ENCODE measurements at places on chromosomes 13 and 19. TPM values are rescaled to one million over a fixed set of nuclear protein-coding genes. Genes with fewer than 3 reads are reported as not detected.
A peak's percentile ranks its signal among the peaks of the same experiment; 100 is the strongest.

The ADGRE3 gene
- not detected for total RNA-seq

The CERS4 gene
- 21.9 TPM for total RNA-seq

The C2CD4C gene
- total RNA-seq, result not detected

The SELENOV gene
- not detected for total RNA-seq

DNA sequence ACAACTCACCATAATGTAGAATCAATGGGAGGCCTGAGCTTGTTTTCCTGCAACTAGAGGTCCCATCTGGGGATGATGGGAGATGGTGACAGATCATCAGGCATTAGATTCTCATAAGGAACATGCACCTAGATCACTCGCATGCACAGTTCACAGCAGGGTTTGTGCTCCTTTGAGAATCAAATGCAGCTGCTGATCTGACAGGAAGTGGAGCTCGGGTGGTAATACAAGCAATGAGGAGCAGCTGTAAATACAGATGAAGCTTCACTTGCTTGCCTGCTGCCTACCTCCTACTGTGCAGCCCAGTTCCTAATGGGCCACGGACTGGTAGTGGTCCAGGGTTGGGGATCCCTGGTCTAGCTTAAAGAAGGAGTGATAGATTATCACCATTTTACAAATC lies 33.0 kb downstream of the KPNA3 start:
- no peak for DNase-seq

DNA sequence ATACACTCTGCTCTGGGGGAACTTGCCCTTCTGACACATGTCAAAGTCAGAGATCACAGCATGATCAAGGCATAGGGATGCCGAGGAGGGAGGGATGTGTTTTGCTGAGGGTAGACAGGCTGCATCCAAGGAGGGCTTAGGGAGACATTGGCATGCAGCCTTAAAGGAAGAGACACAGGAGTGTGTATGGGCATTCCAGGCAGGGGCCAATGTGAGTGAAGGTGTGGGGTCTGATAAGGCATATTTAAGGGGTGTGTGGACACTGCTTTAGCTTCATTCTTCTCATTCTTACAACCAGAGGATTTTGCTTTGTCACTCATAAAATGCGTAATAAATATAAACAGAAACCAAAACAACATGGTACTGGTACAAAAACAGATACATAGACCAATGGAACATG lies 193.4 kb downstream of the RGCC start:
- DNase-seq, result no peak

DNA sequence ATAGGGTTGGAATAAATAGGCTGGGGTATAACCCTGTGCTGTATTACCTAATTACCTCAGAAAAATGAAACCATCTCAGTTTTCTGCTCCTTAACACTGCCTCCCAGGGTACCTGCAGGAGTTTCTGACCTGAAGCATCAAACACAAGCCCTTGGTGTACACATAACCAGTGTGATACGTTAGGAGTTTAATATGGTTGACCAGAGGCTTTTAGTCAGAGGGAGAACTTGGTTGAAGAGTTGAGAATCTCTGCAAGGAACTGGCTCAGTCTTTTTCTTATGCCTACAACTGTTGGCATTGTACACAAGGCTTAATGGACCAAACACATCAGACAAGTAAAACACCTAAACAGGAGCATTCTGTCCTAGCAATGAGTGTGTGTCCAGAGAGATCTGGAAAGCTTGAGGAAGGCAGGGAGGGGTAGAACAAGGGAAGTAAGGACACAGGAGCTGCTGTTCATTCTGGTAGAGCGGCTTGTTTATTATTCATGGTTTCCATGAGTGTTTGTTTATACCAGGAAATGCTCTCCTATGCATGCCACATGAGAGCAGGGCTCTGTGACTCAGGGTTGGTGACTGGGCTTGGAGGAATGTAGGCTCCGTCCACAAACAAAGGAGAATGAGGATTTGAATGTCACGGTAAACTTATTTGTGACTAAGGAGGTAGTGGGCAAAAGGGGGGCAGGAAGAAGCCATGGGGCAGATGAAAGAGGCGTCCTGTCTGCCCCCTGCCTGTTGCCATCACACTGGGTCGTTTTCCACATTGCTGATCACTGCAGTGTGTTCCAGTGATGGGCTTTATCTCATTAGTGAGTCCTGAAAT lies 11.9 kb upstream of the SPATA13 start:
- no peak for DNase-seq

GRCh38 chr19:927351-927779 lies 1.5 kb downstream of the ARID3A start:
- DNase-seq, result no peak

- no peak for DNase-seq
Observed at GRCh38 chr13:31965361-31966066, 66.1 kb upstream of the FRY start.

DNA sequence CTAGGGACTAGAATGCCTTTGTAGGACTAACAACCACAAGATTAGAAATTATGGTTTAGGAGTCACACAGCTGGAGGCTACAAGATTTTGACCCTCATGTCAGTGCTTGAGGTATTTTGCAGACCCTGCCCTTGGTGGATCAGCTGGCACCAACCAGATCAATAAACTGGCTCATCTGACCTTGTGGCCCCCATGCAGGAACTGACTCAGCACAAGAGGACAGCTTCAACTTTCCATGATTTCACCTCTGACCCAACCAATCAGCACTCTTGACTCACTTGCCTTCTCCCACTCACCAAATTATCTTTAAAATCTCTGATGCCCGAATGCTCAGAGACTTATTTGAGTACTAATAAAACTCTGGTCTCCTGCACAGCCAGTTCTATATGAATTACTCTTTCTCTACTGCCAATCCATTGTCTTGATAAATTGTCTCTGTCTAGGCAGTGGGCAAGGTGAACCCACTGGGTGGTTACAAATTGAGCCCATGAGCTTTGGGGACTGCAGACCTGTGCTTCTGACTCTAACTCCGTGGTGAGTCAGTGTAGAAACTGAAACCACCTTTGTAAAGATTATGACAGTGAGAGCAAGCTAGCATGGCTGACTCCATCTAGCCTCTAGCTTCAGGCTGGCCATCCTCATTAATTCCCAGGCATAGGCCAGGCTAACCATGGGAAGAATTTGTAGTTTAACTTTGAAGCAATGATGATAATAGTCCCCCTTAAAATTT lies 33.9 kb upstream of the CEACAM8 start:
- no peak for DNase-seq

DNA sequence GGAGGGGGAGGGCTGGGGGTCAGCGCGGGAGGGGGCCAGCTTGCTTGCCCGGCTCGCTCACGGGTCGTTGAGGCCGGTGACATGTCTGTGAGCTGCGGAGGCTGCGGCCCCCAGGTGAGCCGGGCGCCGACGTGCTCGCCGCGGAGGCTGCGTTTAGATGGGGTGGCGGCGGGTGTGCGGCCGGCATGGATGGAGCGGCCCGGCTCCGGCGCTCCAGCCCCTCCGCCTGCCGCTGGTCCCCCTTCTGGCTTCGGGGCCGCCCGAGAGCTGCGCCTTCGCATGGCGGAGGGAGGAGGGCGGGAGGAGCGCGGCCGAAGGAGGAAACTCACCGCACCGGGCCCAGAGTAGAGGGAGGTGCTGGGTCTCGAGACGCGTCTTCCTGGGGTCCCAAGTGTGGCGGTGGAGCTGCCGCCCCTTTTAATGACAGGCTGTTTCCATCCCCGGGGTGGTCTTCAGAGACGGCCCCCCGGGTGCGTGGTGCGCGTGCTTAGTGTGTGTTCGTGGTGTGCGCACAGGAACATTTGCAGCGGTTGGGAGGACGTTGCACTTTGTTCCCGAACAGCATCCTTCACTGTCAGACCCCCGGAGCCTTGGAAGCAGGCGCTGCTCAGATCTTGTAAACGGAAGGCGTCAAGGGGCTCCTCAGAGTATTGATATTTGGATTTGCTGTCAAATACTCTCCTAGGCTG lies at the start of gene AKAP11:
AKAP11 (plus strand) TSS at position 38 of the 689 bp plus-strand sequence. CDS start 14,197 bp downstream, outside the sequence.
- peak; percentile 59 for DNase-seq

GRCh38 chr13:105972811-105973590 lies 562.5 kb downstream of the EFNB2 start:
- DNase-seq, result no peak

DNA sequence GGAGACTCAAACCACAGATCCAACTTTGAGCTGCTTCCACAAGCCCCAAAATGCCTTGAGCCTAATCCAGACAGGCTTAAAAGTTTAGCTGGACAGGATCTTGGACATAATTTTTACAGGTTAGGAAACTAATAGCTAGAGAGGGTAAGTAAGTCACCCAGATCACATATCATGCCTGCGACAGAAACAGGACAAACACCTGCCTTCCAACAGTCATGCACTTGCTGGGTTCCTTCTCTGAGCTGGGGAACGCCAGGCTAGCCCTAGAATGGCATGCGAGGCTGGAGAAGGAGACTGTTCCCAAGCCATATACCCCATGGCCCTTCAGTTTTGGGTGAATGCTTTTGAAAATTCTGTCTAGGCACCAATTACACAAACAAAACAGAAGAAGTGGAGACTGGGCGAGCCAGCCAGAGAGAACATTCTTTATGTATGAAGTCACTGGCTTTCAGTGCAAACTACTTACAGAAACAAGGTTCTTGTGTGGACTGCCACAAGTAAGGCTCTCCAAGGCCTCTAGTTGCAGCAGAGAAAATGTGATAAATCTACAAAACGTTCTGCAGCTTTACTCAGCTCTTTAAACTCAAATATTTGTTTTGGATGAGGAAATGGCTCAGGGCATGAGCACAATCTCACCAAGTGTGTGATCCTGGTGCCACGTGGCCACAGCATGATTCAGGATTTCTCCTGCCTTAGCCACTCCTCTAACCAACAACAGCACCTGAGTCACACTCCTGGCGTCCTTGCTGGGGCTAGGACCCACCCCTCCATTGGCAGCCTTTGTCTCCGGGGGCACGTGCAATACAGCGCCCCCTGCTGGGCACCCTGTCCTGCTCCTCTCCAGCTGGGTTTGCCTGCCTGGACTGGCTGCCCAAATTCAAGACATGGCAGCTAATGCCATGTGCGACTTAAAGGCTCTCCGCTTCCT lies 73.4 kb upstream of the UBL3 start:
- DNase-seq, result peak; percentile 34

DNA sequence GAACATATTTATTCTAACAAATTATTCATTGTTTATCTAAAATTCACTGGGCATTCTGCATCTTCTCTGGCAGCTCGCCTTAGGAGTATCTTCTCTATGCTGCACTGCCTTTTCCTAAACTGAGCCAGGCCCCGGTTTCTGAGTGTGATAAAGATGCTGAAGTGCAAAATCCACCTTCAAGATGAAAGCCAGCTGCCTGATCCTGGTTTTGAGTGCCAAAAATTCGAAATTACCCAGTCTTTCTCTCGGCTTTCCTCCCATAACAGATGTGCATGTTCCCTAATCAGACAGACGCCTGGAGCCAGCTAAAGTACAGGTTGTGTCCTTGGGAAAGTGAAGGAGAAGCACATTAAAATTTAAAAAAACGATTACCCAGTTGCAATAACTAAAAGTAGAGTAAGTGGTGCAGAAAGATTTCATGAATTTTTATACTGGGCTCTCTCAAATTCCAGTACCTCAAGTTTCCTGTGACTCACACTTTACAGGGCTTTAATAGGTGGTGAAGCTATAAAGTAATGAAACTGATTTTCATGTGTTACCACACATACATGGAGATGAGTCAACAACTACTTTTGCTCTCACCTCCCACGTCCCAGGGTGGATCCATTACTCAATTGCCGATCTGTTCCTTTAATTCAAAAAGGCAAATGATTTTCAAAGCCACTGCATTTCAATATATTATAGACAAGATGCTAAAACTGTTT lies 65.0 kb upstream of the GTF2F2 start:
- no peak for DNase-seq

GRCh38 chr13:58461217-58461616 lies 829.7 kb downstream of the PCDH17 start:
- DNase-seq, result no peak

GRCh38 chr19:2046046-2046907 lies 4.8 kb downstream of the MKNK2 start:
- no peak for DNase-seq

DNA sequence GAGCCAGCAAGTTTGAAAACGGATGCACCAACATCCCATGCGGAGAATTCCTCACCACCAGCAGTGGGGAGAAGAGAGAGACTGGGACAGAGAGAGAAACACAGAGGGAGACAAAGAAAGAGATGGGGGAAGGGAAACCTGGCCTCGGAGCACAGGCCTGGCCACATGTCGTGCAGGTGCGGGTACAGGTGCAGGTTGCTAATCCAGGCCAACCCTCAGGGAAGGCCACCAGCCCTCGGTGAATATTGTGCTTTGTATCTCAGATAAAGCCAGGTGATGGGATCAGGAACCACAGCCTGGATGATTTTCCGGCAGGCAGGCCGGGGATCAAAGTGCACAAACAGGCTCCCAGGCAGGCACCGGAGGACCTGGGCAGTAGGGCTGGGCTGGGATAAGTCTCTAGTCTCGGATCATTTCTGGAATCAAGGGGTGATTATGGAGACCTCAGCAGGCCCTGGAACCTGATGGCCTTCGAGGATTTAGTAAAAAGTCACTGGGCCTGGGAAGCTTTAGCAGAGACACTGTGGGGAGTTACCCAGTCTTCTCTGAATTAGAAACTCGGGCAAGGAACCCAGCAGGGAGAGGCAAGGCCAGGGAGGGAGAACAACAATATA lies 3.7 kb downstream of the GAS6 start:
- DNase-seq, result no peak

DNA sequence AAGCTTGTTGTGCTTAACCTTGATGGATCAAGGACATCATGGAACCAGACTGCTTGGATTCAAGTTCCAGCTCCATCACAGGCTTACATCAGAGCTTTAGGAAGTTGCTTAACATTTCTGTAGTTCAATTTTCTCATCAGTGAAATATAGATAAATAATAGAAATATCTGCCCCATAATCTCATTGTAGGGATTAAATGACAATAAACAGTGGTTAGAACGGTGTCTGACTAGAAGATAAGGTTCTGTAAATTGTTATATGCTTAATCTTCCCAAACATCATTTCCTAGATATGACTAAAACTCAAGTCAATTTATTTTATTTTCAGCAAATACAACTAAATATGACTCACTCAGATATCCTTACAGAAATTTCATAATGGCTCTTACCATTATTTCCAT lies 83.5 kb downstream of the SLITRK1 start:
- DNase-seq, result no peak

- no peak for DNase-seq
Observed at GRCh38 chr19:54851353-54851752, 1.1 kb downstream of the KIR3DL2 start.

DNA sequence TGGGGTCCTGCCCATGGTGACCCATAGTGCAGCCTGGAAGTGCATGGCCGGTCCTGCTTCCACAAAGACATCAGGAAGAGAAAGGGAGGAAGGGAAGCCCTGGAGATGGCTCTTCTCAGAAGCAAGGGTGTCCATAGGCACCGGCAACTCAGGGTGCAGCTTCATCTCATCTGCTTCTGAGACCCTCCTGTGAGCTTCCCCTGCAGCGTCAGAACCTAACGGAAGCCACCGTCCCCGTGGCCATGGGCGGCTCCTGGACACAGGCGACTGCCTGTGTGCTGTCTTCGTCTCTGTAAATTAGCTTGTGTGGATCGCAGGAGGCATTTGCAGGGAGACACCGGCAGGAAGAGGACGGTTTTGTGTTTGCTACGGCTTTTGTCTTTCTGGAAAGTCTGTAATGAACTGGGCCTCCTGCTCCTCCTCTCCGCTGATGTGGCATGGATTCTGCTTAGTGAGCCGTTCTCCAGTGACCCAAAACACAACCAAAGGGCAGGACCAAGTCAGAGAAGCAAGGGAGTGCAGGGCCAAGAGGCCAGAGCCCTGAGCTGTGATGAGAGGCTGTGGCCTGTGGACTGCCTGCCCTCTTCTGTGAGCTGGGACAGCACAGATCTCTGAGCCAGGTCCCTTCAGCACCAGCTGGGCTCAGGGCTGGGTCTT lies 2.5 kb downstream of the ATP4B start:
- no peak for DNase-seq

- no peak for DNase-seq
Observed at GRCh38 chr13:111623208-111623607, 302.8 kb downstream of the TEX29 start.
